ENCODE measurements at places on chromosomes 13 and 19. TPM values are rescaled to one million over a fixed set of nuclear protein-coding genes. Genes with fewer than 3 reads are reported as not detected.
A peak's percentile ranks its signal among the peaks of the same experiment; 100 is the strongest.

DNA sequence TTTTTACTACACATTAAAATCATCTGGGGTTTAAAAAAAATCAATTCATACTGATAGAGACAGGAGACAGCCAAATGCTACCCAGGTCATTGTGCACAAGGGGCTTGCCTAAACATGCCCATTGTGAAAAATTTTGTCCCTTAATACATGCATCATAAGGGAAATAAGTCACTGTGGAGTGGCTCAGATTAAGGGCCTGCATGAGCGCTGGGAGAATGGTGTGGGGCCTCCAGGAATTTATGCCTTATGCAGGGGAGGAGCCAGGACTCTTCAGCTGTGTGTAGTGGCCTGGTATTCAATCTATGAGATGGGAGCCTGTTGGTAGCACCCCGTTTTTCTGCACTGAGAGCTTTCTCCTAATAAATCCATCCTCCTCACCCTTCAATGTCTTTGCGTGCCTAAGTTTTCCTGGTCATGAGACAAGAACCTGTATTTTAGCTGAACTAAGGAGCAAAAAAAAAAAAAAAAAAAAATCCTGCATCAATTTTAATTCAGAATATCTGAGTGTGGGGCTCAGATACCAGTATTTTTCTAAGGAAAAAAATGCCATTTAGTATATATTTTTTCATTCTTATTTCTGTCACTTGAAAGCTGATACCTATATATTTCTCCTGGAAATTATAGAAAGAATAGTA lies 997.6 kb upstream of the ATXN8OS start:
- no peak for DNase-seq

DNA sequence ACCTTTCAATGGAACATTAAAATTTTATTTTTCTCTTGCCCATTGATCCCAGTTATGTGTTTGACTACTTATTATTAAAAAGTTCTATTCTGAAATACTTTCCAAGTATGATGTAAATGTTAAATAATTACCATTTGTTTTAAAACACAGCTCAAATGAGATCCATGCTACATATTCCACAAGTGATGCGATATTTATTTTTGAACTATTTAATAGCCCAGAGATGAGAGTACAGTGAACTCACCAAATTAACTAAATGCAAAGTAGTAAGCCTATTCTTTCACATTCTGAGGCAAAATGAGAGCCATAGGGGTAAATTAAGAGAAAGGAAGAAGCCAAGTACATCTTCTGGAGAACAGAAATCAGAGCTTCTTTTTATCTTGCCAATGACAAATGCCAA lies 1.2 kb upstream of the DCLK1 start:
- DNase-seq: no peak

DNA sequence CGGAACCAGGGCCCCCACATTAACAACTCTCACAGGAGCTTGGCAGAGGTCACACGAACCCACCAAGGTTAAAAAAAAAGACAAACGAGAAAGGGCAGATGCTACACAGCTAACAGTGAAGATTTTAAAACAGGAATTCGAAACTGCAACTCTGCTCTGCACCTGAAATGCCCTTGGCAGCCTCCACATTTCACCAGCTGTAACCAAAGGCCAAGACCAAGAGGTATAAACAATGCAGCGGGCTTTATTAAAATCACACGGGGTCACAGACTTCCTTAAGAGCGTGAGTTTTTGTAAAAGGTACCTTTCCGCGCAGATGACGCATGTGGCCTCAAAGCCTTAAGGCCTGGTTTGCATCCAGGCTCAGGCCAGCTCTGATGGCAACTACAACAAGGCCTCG lies 88.2 kb downstream of the STK24 start:
- DNase-seq: no peak

DNA sequence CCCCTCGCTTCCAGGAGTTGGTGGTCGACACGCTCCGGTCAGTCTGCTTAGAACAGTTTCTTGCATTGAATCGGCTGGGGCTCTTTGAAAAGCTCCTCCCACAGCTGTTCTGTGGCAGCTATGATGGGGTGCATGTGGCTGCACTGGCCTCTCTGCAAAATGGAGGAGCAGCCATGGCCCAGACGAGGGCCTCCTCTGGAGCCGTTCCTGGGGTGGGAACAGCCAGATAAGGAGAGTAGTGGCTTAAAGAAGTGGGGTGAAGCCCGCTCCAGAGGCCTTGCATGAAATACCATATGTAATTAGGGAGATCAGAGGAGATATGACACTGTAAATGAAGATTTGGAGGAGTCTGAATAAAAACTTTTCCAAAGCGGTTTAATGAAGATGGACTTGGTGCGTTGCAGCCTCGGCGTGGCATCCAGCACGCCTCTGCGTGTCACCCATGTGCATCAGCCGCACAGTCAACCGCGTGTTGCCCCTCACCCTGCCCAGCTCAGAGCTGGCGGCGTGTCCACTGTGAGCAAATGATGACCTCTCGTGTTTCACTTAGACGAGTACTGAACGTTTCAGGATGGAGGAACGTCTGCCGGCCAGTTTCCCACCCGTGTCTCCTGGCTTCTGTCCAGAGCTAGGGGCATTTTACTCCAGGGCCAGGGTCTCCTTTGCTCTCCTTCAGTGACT lies 199.2 kb downstream of the TEX29 start:
- no peak for DNase-seq

DNA sequence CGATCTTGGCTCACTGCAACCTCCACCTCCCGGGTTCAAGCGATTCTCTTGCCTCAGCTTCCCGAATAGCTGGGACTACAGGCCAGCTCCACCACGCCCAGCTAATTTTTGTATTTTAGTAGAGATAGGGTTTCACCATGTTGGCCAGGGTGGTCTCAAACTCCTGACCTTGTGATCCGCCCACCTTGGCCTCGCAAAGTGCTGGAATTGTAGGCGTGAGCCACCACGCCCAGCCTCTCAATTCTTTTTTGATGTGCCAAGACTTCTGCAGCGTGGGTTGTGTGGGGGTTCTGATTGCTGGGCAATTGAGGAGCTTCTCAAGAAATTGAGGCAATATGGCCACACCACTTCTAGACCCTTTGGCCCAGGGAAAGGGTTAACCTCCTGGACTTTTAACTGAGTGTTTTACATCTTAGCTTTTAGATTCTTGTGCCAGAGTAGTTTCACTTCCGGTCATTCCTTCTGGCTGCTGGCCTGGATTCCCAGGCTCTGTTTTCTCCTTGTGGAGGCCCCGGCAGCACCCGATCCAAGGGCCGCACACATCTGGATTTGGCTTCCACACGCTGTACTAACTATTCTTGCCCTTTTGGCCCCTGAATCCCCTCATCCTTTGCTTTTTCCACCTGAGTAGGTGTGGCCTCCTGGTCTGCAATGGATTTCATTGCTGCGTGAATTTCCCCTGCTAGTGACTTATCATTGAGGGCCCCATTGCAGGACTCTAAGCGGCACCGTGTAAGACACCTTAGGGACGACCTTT lies 14.7 kb downstream of the SMARCA4 start:
- DNase-seq: no peak

- no peak for DNase-seq
Measured at GRCh38 chr13:98428256-98428966, 148.5 kb downstream of the STK24 start.

GRCh38 chr13:110214637-110215036 lies 92.3 kb downstream of the COL4A1 start:
- peak; percentile 30 for DNase-seq

DNA sequence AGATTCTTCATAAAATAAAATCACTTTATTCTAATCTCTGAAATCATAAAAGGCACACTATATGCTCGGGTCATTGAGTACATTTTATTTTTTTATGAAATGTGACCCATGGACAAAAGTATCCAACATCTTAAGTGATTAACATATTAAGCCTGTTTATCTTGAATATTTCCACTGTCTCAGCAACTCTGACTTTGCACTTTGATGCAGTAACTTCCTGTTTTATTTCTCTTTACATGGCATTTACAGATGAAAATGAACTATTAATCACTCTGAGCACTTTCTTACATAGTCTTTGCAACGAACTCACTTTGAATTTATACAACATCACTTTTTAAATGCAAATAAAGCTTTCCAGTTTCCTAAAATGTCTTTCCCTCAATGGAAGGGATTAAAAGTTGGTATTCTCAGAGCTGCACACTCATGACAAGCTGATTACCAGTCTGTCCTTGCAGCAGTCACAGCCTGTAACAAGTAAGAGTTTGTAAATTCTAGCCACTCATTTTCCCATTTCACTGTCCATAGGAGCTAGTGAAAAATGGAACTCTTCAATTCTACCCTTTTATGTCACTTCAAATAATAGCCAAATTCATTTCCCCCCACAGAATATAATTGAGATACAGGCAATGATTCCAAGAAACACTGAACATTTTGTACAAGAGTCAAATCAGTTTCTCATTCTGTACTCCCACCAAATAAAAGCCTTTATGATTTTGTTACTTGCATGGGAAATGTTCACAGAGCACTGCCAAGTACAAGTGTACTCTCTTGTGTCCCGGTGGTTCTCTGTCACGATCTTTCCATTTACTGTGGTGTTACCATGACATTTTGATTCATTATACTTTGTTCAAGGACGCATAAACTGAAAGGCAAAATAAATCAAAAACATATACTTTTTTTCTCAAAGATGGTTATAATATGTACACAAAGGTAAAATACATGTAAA lies 1968.9 kb downstream of the PCDH9 start:
- no peak for DNase-seq

DNA sequence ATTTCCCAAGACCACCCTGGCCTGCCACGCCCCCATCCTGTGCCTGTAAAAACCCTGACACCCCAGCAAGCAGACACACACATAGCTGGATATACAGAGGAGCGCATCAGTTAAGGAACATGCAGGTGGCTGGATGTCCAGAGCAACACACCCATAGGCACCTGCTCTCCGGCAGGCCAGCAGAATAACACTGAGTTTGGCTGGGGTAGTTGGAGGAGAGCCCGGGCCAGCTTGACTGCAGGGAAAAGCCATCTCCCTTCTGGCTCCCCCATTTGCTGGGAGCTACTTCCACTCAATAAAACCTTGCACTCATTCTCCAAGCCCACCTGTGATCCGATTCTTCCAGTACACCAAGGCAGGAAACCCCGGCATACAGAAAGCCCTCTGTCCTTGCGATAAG lies 8.9 kb downstream of the RASL11A start:
- no peak for DNase-seq

- peak; percentile 66 for DNase-seq
Measured at GRCh38 chr13:35789335-35790165, 313.1 kb upstream of the MAB21L1 start.

DNA sequence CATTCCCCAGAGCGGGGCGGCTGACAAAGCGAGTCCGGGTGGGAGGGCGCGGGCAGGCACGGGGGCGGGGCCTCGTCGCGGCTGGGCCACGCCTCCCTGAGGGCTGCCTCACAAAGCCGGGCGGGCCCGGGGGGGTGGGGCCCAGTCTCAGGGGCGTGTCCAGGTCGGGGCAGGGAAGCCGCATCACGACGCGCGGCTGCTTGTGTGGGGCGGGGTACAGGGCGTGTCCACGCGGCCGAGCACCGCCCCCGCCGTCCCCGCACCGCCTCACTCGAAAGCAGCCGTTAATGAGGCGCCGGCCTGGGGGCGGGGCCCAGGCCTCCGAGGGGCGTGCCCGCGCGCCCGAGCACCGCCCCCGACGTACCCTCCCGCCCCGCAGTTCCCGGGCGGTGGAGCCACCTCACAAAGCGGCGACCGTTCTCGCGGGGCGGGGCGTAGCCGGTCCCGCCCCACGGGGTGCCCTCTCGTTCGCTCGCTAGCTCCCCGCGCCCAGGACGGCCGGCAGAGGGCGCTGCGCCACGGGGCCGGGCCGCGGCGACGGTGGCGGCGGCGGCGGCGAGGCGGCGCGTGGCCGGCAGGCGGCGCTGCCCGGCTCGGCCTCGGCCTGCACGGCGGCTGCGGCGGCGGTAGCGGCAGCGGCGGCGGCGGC lies at the start of gene CARM1:
TSS of gene CARM1 (plus strand) at position 599 of the 649 bp plus-strand sequence. CDS start 150 bp downstream, outside the sequence.
- peak; percentile 100 for DNase-seq

DNA sequence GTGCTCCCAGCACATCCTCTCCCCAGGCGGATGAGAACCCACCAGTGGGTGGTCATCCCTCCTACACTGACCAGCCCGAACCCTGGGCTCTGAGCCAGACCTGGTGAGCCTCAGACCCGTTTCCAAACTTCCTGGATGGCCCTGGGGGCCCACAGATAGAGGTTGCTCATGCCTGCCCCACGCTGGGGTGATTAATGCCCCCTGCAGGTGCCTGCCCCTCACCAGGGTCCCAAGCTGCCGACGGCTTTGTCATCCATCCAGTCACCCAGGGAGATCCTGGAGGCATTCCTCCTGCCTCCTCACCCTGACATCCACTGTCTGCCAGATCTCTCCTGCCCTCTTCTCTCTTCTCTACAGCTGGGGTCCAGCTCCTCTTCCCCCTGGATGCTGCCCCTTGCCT lies 28.4 kb upstream of the PLA2G4C start:
- DNase-seq: no peak

DNA sequence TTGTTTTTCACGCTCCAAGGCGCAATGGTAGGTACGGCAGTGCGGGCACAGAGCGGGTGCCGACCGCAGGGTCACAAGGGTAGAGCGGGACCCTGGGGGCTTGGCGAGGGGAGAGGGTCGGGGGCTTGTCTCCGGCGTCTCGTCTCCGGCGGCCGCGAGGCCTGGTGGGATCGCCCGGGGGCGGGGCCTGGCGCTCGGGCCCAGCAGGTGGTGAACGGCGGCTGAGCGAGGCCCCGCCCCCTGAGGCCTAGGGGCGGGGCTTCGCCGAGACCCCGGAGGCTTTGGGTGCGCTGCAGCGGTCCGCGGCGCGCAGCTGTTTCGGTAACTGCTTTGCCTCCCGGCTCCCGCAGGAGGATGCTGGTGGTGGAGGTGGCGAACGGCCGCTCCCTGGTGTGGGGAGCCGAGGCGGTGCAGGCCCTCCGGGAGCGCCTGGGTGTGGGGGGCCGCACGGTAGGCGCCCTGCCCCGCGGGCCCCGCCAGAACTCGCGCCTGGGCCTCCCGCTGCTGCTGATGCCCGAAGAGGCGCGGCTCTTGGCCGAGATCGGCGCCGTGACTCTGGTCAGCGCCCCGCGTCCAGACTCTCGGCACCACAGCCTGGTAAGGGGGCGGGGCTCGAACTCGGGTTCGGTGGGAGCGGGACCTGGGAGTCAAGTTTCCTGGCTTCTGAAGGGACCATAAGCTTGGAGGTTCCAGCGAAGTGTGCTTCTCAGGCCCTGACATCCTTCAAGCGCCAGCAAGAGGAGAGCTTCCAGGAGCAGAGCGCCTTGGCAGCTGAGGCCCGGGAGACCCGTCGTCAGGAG lies at the start of gene TSEN34:
TSS of gene TSEN34 (plus strand) at position 298 of the 800 bp plus-strand sequence. CDS start at position 355, 57 bp downstream.
- peak; percentile 91 for DNase-seq

DNA sequence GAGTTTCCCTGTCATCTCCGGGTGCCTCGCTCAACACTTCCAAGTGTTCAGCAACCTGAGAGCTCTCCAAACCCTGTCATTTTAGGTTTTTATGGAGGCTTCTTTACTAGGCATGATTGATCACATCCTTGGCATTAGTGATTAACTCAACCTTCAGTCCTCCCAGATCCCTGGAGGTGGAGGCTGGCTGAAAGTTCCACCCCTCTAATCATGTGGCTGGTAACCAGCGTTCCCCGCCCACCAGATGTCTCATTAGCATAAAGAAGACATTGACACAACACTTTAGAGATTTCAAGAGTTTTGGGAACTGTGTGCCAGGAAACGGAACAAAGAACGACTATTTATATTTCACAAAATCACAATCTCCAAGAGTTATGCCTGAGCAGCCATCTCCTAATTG lies 71.1 kb upstream of the RGCC start:
- DNase-seq: no peak

GRCh38 chr13:19764237-19764636 lies 18.5 kb downstream of the PSPC1 start:
- DNase-seq: no peak

Gene ZNF835
- 0.98 TPM for total RNA-seq

Gene SERP2
- 8.6 TPM for total RNA-seq

Gene CEACAM4
- not detected for total RNA-seq

Gene COPE
- total RNA-seq: 478 TPM

Gene KL
- not detected for total RNA-seq

Gene GPR12
- not detected for total RNA-seq

Gene MIR17HG
- total RNA-seq: 3.4 TPM

Gene CFAP97D2
- total RNA-seq: not detected

Gene F2RL3
- 0.67 TPM for total RNA-seq

Gene CEACAM20
- total RNA-seq: not detected

Gene KLK11
- total RNA-seq: not detected
